Gastrocnemius medialis (tissue), 4 donors: ENCODE measurements at places on chromosomes 7 and 10.
A peak's percentile ranks its signal among the peaks of the same experiment; 100 is the strongest.

GRCh38 chr10:46308113-46308415, 21.3 kb downstream of the ANTXRL start:
- H3K4me3 ChIP-seq = no peak overlapping the region
- no peaks in the 10 kb centered on the region for H3K27me3 ChIP-seq
- H3K4me1 ChIP-seq = no peaks in the 10 kb centered on the region
- H3K36me3 ChIP-seq = no peaks in the 10 kb centered on the region

GRCh38 chr10:42959833-42960232, 117.0 kb upstream of the RET start:
- H3K4me1 ChIP-seq = peaks cover 8% of the 10 kb centered on the region
- no peaks in the 10 kb centered on the region for H3K36me3 ChIP-seq
- peak overlapping the region; percentile 72 for H3K27ac ChIP-seq

GRCh38 chr7:89312551-89312950, 517.0 kb upstream of the TEX47 start:
- no peak for DNase-seq
- no peak overlapping the region for H3K27ac ChIP-seq
- H3K4me1 ChIP-seq = no peaks in the 10 kb centered on the region
- no peaks in the 10 kb centered on the region for H3K27me3 ChIP-seq

GRCh38 chr7:139043823-139044812, 8.3 kb upstream of the ZC3HAV1L start:
- no peak for DNase-seq
- H3K36me3 ChIP-seq = peaks cover 15% of the 10 kb centered on the region
- no peak overlapping the region for H3K4me3 ChIP-seq
- H3K27ac ChIP-seq = no peak overlapping the region
- no peaks in the 10 kb centered on the region for H3K4me1 ChIP-seq

- H3K27ac ChIP-seq = no peak overlapping the region
- H3K4me3 ChIP-seq = no peak overlapping the region
- DNase-seq = no peak
- no peaks in the 10 kb centered on the region for H3K27me3 ChIP-seq
- H3K4me1 ChIP-seq = no peaks in the 10 kb centered on the region
- H3K36me3 ChIP-seq = no peaks in the 10 kb centered on the region
Observed at GRCh38 chr10:80719935-80720334, 182.2 kb downstream of the SH2D4B start.
